Osteoblast (primary cell): ENCODE measurements at places on chromosomes 11 and 22.

DNA sequence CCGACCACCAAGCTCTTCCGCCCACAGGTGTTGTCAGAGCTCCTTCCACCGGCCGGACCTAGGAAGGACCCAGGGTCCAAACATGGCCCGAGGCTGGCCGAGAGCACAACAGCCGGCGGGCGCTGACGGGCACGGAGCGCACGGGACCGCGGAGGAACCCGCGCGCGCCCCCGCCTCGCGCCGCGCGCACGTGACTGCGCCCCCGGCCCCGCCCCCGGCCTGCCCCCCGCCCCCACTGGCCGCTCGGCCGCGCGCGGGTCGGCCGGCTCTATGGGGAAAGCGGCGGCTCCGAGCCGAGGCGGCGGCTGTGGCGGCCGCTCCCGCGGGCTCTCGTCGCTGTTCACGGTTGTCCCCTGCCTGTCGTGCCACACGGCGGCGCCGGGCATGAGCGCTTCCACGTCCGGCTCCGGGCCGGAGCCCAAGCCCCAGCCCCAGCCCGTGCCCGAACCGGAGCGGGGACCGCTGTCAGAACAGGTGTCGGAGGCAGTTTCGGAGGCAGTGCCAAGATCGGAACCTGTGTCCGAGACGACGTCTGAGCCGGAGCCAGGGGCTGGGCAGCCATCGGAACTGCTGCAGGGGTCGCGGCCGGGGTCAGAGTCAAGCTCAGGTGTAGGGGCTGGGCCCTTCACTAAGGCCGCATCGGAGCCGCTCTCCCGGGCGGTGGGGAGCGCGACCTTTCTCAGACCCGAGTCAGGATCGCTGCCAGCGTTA lies at the start of gene OSBP2:
Gene OSBP2, plus strand, starts transcription at position 235 of the 711 bp plus-strand sequence. Its CDS starts 36 bp downstream, at position 271.
- peak; percentile 85 for DNase-seq

DNA sequence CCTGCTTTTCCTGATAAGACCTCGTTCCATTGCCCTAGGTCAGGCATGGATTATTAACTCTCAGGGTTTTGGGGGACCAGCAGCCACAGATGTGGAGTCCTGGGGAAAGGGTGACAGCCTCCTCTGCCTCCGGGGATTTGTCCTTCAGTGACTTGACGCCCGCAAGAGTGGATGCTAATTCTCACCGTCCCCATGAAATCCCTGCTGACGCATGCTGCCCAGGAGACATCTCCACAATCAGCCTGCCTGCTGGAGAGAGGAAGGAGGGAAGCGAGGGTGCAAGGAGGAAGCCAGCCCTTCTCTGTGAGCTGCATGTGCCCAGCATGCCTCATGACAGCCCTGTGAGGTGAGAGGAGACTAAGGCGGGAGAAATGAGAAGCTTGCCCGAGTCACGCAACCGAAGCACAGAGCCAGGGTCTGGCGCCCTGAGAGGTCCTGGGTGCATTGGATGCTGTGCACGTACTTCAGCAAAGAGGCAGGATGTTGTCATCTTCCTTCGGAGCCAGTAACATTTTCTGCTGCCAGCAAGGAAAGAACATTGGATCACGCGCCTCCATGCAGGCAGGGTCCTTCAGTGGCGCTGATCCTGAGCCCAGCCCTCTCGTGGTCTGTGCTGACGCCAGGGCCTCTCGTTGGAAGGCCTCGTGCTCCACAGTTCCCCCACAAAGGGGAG lies 27.3 kb upstream of the KRTAP5-6 start:
- peak; percentile 64 for DNase-seq

GRCh38 chr11:134654161-134654915 lies 242.3 kb upstream of the B3GAT1 start:
- DNase-seq, result no peak

GRCh38 chr11:72259490-72259889 lies 15.5 kb upstream of the PHOX2A start:
- no peak for DNase-seq

- DNase-seq, result no peak
Observed at GRCh38 chr22:30838111-30838510, 130.5 kb downstream of the MORC2 start.

DNA sequence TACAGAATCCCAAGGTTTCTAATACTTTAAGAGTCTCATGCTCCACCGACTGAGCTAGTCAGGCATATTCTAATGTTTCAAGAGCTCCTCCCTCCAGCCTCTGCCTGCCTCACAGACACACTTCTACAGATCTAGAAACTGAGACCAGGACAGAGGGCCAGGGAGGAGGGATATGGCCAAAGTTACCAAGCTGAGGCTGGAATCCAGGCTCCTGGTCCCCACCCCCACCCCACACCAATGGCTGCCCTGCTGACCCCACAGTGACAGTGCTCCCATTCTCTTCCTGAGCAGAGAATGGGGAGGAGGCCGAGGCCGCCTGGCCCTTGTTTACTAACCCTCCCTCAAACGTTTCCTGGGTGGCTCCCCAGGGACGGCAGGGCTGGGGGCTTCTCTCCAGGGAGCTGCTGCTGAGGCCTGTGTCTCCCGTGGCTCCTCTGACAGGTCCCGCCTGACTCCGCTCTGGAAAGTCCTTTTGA lies 2.2 kb downstream of the PLEKHB1 start:
- no peak for DNase-seq

DNA sequence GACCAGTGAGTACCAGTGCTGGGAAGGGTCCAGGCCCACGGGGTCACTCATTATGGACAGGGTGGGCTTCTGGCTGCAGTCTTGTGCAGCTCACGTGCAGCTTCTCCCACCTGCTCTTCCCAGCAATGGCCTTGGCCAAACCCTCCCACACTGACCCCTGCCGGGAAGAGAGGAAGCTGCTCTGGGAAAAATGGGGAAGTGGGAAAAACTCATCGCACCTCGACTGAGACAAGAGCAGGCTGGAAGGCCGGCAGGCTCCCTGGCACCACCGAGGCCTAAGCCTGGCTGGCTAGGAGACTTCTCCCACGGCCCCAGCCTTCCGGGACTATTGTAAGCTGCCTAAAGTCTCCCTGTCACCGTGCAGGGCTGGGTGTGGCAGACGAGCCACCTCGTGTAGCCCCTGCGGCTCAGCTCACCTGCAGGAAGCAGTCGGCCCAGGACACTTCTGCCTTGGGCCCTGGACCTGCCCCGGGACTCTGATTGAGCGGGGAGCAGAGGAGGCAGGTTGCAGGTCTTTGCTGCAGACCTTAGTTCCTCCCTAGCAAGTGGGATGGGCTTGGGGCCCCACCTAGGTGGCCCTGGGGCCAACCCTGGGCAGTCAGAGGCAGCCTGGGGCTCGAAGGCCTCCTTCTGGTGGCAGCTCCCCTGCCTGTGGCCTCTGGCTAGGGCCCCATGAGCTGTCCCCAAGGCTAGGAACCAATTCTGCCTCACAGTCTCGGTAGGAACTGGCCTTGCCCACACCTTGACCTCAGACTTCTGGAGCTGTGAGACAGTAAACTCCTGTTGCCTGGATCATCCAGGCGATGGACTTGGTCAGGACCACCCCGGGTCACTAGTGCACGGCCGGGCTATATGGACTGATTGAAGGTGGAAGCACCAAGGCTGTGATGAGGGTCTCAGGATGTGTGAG lies 23.1 kb downstream of the MRGPRG start:
- DNase-seq, result peak; percentile 84

DNA sequence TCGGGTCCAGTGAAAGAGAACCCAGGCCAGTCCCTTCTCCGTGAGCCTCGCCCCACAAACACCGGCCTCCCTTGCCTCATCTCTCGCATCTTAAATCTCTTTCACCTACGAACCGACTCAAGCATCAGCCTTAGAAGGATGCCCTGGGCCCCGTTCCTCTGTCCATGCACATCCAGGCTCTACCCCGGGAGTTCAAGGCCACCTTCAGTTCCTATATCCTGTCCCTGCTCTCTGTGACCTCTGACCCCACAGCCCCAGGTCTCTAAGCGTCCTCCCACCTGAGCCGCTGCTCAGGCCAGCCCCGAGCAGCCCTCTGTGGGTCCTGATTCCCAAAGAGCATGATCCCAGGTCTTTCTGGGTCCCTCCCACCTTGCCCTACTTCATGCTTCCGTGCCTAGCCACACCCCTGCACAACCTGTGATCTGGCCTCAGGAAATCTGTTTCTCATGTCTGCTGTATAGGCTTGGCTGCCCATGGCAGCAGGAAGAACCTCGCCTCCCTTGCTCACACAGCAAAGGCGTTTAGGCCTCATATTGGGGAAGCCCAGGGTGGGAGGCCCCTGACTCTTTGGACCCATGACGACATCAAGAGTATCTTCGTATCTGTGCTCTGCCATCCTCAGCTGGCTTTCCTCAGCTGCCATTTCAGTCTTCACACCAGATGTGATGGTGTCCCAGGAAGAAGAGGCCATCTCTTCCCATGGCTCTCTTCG lies 77.5 kb upstream of the SEPTIN5 start:
- peak; percentile 34 for DNase-seq

GRCh38 chr11:91459840-91460239 lies 764.8 kb upstream of the FAT3 start:
- no peak for DNase-seq

DNA sequence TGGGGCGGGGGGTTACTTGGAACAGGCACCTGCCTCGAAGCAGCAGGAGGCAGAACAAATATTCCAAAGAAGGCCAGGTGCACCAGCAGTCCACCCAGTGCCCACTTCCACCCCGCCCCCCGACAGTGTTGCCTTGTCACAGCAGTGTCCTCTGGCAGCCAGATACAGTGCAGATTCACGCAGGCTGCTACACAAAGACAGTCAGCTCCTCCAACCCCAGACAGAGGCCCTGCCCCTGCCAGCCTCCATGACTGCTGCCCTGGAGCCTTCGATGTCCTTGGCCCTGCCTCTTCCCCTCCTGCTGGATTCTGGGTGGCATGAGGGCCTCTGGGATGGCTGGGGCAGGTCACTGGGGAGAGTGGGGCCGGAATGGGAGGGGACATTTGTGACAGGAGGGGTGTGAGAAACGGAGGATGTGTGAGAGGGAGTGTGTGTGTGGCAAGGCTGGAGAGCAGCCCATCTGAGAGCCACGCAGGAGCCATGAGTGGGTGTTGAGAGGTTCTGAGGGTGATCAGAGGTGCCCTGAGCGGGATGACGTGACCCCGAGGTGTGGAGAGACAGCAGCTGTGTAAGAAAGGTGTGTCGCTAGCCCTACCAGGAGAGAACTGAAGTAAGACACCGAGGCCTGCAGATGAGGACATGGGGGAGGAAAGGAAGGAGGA lies 173.7 kb downstream of the CEP164 start:
- DNase-seq, result no peak

- DNase-seq, result no peak
Observed at GRCh38 chr11:6406370-6406769, 12.5 kb downstream of the APBB1 start.

DNA sequence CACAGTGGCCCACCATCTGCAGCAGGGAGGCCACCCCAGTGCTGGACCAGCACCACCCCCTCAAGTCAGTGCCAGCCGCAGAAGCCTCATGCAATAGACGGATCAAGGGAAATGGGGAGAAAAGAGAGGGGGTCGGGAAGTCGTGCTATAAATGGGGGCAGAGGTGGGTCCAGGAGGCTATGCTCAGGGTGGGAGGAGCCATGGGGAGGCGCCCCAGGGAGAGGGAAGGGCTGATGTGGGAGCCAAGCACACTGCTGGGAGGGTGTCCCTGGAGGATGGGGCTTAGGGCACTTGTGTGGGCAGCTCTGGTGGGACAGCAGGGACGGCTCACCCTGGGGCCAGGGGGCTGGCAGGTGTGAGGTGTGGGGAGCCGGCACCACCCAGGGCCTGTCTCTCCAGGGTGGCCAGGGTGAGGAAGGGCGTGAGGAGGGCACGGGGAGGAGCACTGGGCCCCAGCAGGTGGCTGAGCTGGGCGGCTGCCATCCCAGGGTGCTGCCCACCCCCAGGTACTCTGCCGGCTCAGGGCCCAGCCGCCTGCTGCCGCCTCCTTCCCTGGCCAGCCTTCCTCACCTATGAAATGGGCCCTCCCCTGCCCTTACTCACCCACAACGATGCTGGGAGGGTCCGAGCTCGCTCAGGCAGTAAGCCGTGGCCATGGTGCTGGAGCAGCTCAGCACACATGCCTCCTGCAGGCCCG lies 18.0 kb downstream of the PHLDA2 start:
- no peak for DNase-seq

DNA sequence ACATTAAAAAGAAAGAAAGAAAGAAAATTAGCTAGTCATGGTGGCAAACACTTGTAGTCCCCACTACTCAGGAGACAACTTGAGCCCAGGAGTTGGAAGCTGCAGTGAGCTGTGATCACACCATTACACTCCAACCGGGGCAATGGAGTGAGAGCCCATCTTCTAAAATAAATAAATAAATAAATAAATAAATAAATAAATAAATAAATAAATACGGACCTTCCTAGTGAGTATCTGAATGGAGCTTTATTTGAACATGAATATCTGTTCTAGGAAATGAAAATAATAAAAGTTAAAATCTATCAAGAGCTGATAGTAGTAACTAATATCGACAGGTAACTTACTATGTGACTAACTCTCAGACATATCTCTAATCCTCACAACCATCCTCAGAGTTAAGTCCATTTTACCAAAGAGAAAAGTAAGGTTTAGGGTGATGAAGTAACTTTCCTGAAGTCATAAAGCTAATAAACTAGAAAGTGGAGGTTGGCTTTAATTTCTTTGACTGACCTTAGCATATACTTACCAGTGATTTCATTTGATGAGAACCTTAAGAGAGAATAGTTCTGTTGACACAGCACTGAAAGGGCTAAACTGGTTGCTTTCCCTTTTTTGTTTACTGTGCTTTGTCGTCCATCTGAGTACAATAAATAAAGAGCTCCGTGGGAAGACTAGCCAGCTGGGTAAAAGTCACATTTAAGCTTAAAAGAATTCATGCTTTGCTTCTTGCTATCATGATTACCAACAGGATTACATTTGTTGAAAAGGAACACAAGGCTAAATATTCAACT lies 22.4 kb downstream of the ENTHD1 start:
- DNase-seq, result no peak

DNA sequence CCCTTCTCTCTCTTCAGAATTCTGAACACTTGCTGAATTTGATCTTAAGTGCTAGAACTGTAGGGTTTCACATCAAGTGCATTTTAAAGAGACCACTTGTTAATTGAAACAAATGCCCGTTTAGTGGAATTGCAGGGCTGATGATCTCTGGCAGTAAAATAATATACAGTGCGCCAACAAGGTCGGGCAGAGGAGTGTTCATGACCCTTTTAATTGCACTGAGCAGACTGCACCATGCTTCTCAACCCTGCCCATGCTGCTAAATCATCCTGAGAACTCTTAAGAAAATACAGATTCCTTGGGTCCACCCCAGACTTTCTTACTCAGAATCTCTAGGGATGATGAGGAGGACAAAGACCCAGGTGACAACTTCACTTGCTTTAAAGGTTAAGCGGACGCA lies 73.5 kb downstream of the SC5D start:
- DNase-seq, result no peak

DNA sequence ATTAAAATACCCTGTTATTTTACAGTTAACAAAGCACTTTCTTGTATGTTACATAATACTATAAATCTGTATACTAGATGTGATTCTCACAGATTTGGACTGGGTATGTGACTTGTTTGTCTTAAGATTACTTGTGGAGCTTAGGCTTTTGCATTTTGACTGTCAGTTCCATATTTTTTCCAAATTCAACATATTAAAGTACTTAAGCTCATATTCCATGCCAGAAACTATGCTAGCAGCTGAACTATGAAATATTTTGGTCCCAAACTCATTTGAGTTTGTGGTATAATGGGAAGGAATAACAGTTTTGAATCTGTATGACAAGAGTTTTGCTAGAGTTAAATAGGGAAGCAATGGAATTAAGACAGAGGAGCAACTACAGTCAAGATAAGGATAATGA lies 841.4 kb downstream of the JRKL start:
- no peak for DNase-seq
